Stimulated activated CD8-positive, alpha-beta memory T cell treated with anti-CD3 and anti-CD28 coated beads, Interleukin-12 subunit alpha, Interleukin-12 subunit beta, amount 100 ng/mL, for 4 hours (primary cell): ENCODE measurements at places on chromosomes 5 and 9.

DNA sequence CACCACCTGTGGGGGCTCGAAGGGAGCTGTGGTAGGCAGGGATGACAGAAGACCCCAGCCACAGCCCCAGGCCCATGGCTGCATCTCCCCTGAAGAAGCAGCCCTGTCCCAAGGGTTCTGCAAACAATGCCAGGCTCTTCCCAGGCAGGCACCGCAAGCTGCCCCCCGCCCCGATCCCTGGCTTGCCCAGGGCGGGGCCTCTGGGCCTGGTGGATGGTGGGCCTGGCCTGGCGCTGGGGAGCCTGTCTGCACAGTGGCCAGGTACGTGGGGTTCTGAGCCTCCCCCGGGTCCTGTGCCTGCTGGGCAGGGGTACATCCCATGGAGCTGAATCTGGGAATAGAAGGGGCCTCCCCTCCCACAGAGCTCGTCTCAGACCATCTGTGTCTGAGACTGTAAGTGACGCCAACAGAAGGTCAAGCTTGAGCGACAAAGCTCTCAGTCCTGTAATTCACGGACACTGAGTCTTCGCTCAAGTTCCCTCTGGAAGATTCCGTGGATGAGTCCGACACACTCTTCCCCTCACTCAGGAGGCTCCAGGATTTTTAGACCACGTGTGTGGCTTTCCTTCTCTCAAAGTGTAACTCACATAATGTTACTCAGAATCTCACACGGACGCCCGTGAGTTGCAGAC, 4.4 kb upstream of the SLC12A7 start:
- no peak for DNase-seq

DNA sequence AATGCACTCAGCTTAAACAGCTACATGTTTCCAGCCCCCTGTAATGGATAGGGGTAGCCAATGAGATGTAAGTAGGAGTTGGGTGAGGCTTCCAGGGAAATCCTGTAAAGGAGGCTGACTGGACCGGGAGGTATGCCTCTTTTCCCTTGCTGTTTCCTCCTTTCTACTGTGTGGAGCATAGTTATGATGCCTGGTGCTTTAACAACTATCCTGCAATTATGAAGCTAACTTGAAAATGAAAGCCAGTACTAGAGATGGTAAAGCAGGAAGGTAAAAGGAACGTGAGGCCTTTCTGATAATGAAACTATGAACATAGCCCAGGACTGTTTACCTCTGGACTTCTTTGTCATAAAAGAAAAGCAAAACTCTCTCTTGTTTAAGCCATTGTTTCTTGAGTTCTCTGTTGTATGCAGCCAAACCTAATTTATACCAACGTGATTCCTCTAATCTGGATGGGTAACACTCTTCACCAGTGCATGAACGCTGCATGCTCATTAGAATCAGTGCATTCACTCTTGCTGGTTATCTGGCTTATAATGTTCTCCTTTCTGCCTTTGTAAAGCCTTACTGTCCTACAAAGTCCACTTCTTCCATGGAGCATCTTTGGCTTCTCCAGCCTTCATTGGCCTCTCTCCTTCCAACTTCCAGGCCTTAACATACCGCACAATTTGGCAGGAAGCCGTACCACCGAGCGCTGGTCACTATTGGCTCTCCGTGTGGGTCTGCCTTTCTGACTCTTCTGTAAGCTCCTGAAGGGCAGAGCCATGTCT, 8.3 kb upstream of the ARHGEF28 start:
- DNase-seq = no peak

DNA sequence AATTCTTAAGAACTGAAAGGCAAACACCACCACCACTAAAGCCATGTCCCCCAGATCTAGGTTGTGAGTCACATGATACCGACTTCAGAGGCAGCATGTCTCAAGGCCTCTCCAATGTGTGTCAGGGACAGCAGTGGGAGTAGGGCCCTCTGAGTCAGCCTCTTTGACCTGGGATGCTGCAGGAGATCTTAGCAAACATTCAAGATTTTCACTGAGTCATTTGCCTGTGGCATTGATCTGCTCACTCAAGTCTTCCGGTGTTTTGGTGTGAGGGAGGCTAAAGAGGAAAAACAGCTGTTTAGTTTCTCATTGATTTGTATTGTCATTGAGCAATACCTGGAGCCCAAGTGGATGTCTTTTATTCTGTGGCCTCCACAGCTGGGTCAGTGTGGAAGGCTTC, 36.1 kb downstream of the TMC1 start:
- DNase-seq = peak; percentile 28

GRCh38 chr5:53923961-53924360, 363.5 kb downstream of the NDUFS4 start:
- DNase-seq = no peak

DNA sequence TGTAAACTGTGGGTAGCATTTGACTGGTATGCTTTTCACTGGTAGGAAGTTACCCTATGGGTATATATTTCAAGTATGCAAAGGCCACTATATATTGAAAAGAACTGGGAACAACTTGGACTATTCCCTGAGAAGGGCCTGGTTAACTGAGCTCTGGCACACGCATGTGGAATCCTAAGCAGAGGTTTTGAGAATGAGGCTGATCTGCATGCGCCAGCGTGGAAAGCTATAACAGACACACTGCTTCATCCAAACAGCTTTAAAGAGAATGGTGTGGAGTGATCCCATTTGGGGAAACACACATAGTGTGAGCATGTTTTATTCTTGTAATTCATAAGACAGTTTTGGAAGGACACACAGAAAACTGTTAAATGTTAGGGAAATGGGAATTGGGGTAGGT, 8.4 kb downstream of the NSG2 start:
- no peak for DNase-seq

DNA sequence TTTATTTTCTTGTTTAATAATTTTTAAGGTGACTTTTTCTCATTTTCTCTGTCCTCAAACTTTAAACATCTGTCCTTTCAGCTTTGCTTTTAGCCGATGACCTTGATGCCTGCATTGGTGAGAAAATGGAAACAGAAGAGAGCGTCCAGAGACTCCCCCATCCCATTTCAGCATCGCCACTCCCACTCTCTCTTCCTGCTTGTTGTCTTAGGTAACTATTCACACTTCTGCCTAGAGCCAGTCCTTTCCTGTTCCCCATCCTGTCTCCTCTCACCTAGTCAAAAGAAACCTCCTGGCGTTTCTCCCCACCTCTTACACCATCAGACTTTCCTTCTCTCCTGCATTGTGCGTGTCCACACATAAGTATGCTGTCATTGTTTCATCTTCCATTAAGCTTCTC, 124.6 kb downstream of the MAST4 start:
- no peak for DNase-seq

DNA sequence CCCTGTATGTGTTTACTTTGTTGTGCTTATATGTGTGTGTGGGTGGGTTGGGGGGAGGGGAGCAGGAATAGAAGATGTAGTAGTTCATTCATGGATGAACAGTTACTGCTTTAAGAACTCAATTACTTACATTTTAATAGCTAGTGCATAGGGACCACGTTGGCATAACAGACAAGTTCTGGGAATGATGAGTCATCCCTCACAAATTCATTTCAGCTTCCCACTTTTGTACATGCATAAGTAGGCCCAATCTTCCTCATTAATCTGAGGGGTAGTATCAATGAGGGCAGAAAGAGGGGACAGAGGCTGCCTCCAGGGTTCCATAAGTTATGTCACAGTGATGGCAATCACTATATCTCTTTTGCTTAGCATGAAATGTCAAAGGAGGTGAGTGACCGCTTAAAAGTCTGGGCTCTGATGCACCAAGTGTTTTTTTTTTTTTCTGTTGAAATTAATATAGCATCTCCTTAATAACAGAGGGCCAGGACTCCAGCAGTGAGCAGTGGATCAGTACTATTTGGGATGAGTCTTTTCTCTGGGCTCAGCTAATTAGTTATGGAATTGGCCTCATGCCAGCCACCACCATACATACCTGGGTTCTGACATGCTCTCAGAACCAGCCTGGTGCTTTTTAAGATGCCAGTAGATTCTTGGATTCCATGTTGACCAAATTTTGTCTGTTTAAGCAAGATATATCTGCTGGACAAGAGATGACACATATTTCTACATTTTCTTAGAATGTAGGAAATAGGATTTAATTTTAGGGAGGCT, 37.1 kb downstream of the PRDM6 start:
- DNase-seq = no peak

- DNase-seq = no peak
Measured at GRCh38 chr5:11504065-11504885, 400.0 kb downstream of the CTNND2 start.

DNA sequence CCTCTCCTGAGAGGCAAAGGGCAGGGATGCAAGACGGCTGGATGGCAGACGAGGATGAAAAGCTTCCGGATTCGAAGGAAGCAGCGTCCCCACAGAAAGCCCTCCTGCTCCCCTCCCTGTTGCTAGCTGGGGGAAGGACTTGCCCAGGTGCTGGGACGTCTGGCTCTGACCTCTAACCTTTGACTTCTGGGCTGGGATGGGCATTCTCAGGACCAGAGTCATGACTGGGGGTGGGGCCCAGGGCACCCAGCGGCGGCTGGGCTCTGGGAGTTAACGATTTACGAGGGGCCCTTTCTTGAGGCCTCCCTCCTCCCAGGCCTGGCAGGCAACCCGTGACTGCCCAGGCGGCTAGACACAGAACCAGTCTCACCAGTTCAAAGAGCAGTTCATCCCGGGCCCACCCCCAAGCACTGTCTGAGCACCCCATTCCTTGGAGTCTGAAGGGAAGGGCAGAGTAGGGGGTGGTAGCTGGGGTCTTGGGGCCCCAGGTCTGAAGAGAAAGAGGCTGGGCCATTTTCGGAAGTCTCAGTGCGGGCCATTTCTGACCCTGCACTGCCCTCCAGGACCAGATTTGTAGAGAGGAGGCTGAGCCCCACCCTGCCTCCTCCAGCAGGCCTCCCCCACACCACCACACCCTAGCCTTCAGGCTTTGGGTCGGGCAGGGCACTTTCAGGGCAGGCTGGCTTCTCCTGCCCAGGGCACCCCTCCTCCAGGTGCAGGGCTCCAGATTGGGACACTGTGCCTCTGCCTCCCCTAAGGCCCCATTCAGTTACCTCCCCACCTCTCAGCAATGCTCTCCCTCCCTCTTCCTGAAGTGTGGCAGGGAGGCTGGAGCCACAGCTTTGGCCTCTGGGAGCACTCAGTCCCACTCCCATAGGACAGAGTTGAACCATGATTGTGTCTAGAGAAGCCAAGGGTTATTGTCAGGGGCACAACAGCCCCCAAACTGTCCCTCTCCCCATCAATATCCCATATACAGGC, 5.0 kb upstream of the CXXC5 start:
- DNase-seq = no peak

DNA sequence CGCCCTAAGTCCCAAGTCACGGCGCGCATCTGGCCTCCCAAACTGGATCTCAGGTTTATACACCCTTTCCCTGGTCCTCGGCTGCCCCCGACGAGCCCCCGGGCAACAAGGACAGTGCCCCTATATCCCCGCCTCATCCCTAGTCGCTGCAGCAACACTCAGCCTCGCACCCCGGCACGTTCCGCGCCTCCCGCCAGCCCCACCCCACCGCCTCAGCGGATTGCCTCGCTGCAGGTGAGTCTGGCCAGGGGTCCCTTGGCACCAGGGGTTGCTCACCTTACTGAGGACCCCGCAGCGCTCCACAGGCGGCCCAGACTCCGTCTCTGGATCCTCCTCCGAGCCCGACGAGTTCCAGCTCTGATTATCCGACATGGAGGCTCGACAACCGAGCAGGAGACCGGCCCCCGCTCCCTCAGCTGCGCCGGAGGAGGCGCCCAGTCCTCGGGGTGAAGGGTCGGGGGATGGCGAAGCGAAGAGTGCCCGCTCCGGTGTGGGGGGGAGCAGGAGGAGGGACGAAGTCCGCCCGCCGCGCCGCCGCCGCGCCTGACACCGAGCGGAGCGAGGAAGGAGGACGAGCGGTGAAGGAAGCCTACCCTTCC, 494 bp downstream of the CERT1 start:
- DNase-seq = peak; percentile 37

- DNase-seq = no peak
Measured at GRCh38 chr9:90640361-90640760, 2.3 kb downstream of the DIRAS2 start.

DNA sequence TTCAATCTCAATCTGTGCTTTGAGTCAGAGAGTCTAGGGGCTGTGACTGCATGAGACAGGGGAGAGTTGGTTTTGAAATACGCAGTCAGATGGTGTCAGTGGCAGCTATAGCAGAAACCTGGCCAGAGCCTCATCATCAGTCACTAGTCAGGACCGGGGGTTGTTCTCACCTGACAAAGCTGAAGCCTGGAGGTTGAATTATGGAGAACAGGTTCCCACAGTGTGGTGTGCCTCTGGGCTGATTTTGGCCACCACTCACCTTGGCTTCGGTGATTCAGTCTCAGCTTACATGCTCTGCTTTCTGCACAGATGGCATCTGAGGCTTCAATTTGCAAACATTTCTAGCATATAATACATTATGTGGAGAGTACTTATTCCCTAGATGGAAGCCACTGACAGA, 387.3 kb downstream of the YTHDC2 start:
- DNase-seq = no peak

- no peak for DNase-seq
Measured at GRCh38 chr9:120891245-120891883, 14.4 kb upstream of the PHF19 start.

DNA sequence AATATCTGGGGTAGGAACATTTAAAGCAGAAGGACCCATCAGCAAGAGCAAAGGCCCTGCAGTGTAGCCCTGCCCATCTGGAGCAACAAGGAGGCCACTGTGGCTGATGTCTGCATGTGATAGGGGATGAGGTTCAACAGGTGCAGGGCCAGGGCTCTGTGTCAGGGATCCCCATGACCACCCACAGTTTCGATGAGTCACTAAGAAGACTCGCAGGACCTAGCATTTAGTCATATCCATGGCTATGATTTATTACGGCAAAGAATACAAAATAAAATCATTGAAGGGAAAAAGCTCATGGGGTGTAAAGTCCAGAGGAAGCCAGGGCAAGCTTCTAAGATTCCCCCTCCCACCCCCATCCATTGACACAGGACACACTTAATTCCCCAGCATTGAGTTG, 188.6 kb downstream of the ADGRV1 start:
- no peak for DNase-seq

DNA sequence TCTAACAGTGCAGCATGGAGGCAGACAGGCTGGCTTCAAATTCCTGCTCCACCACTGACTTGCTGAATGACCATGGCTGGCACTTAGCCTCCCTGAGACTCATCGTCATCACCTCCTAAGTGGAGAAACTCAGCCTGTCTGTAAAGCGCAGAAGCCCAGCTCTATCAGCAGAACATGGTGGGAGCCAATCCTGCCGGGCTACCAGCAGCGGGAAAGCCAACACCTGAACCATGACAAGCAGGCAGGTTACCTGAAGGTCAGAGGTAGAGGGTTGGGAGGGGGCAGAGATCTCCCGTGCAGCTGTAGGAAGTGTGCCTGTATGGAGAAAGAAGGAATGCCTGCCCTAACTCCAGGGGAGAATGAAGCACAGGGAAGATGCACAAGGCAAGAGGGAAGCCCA, 72.6 kb upstream of the LRRTM2 start:
- DNase-seq = no peak

- DNase-seq = no peak
Measured at GRCh38 chr9:108691614-108692013, 164.2 kb downstream of the ACTL7B start.

- DNase-seq = no peak
Measured at GRCh38 chr9:35518981-35519679, 29.2 kb downstream of the RUSC2 start.

DNA sequence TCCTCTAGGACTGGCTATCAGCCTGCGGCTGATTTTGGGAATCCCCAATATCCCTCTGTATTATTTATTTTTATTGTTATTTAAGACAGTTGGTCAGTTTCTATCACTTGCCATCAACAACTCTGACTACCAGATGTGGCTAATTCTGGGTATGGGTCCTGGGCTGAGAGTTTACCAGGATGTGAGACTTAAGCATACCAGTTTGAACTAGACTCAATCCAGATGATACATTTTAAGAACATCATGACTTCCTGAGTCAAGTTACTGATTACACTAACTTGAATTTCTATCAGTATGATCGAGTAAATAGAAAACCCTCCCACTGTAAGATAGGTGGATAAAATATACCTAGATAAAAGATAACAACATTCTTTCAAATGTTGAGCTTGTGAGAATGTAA, 634.0 kb downstream of the MAT2B start:
- no peak for DNase-seq
